Vagina (tissue), 2 donors: ENCODE measurements at places on chromosomes 4 and X.

GRCh38 chrX:99421796-99422195 lies 988.3 kb downstream of the PCDH19 start:
- no peaks in the 10 kb centered on the region for H3K4me1 ChIP-seq
- no peaks in the 10 kb centered on the region for H3K27me3 ChIP-seq
- H3K4me3 ChIP-seq, result no peak overlapping the region
- DNase-seq, result no peak
- H3K27ac ChIP-seq, result no peak overlapping the region
- no peaks in the 10 kb centered on the region for H3K36me3 ChIP-seq

DNA sequence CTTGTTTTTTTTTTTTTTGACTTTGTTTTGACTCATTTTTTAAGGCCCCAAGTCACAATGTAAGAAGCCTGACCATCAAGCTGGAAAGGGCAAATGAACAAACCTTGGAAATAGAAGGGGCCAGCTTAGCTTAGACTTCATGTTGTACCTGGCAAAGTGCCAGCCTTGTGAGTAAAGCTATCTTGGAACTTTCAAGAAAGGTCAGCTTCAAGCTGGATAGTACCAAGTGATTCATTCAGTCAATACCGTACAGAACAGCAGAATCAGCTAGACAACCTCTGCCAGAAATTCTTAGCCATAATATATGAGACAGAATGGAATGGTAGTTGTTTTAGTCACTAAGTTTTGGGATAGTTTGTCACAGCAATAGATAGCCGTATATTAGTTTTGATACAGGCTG lies 1492.2 kb upstream of the TENM3 start:
- no peak for DNase-seq
- H3K27me3 ChIP-seq, result no peaks in the 10 kb centered on the region
- no peak overlapping the region for H3K27ac ChIP-seq
- no peaks in the 10 kb centered on the region for H3K36me3 ChIP-seq
- no peak overlapping the region for H3K4me3 ChIP-seq
- no peaks in the 10 kb centered on the region for H3K4me1 ChIP-seq

- no peaks in the 10 kb centered on the region for H3K4me1 ChIP-seq
- no peak for DNase-seq
- no peaks in the 10 kb centered on the region for H3K36me3 ChIP-seq
- no peak overlapping the region for H3K27ac ChIP-seq
- H3K27me3 ChIP-seq, result no peaks in the 10 kb centered on the region
These were observed 63.6 kb downstream of the HADH start for GRCh38 chr4:108053251-108053711.

GRCh38 chr4:40446839-40447238 lies 111.7 kb downstream of the CHRNA9 start:
- H3K27me3 ChIP-seq, result no peaks in the 10 kb centered on the region
- H3K27ac ChIP-seq, result no peak overlapping the region
- H3K4me3 ChIP-seq, result no peak overlapping the region
- no peaks in the 10 kb centered on the region for H3K36me3 ChIP-seq

DNA sequence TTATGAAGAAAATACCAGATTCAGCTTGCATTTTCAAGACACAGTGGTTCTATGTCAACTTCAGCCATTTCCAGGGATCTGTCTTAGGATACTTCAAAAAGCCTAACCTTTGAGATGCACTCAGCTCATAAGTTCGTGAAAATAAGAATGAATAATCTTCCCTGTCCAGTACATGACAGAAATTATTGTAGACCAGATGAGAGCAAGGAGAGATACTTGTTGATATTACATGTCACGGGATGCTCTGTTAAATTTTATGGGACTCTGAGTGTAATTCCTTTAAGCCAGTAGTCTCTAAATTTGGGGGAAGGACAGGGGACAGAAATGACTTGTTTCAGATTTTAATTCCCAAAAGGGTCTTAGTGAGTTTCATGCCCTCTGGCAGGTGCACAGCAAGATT lies 8.8 kb downstream of the TBL1X start:
- H3K4me1 ChIP-seq, result peaks cover 6% of the 10 kb centered on the region
- no peak overlapping the region for H3K4me3 ChIP-seq
- DNase-seq, result no peak
- H3K27ac ChIP-seq, result no peak overlapping the region
- H3K36me3 ChIP-seq, result no peaks in the 10 kb centered on the region
- H3K27me3 ChIP-seq, result no peaks in the 10 kb centered on the region

DNA sequence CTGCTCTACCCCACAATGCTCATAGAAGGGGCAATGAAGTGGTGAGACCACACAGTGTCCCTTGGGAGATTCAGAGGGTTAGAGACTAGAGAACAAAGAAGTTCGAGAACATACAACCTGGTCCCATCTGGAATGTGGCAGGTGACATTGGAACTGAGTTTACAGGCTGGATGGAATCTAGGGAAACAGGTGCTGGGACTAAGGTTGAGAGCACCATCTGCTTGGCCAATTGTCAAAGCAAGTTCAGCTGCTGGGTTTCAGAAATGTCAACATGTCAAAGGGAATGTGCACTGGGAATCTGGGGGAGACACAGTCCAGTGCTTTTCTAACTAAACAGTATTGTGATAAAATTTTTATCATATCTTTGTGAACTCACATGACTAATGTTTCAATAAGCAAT lies 15.9 kb upstream of the FAM13A start:
- no peak for DNase-seq
- no peaks in the 10 kb centered on the region for H3K4me1 ChIP-seq
- H3K36me3 ChIP-seq, result no peaks in the 10 kb centered on the region
- H3K27me3 ChIP-seq, result no peaks in the 10 kb centered on the region
- H3K4me3 ChIP-seq, result no peak overlapping the region

DNA sequence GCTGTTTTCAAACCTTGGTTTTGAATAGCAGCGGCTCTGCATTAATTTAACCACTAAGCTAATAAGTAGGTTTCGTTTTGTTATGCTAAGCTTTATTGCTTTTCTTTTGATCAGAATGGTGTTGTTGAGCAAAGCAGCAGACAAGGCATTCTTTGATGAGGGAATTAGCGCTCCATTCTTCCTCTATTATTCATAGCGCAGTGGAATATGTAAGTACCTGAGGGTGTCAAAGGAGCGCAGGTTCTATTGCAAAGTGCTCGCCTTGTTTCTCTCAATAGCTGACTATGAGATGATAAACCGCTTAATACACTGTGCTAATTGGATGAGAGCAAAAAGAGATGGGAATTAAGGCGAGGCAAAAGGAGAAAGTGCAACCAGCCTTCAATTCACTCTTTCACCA lies 16.3 kb downstream of the ARX start:
- H3K4me3 ChIP-seq, result no peak overlapping the region
- DNase-seq, result no peak
- no peaks in the 10 kb centered on the region for H3K36me3 ChIP-seq
- H3K27ac ChIP-seq, result no peak overlapping the region
